ENCODE measurements at places on chromosomes 7 and 10.
A peak's percentile ranks its signal among the peaks of the same experiment; 100 is the strongest.

- peak; percentile 86 for DNase-seq
Observed at GRCh38 chr7:35906191-35906908, 105.5 kb downstream of the SEPTIN7 start.

- DNase-seq: no peak
Observed at GRCh38 chr7:118648002-118648401, 423.5 kb downstream of the ANKRD7 start.

- DNase-seq: no peak
Observed at GRCh38 chr7:69932034-69932628, 333.9 kb downstream of the AUTS2 start.

DNA sequence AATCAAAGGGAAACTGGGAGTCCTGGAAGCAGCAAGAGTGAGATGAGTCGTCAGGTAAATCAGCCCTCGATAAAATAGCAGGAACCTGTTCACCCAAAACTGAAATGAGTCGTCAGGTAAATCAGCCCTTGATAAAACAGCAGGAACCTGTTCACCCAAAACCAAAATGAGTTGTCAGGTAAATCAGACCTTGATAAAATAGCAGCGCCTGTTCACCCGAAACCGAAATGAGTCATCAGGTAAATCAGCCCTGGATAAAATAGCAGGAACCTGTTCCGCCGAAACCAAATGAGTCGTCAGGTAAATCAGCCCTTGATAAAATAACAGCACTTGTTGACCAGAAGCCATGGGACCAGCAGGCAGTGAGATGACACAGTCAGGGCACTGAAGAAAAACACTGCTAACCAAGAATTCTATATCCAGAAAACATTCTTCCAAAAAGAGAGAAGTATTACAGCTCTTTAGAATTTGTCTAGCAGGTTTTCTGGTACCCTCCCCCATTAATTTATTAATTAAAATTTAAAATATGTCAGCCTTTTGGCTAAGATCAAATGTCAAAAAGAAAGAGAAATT, 3.4 kb upstream of the CYP2E1 start:
- DNase-seq: no peak

DNA sequence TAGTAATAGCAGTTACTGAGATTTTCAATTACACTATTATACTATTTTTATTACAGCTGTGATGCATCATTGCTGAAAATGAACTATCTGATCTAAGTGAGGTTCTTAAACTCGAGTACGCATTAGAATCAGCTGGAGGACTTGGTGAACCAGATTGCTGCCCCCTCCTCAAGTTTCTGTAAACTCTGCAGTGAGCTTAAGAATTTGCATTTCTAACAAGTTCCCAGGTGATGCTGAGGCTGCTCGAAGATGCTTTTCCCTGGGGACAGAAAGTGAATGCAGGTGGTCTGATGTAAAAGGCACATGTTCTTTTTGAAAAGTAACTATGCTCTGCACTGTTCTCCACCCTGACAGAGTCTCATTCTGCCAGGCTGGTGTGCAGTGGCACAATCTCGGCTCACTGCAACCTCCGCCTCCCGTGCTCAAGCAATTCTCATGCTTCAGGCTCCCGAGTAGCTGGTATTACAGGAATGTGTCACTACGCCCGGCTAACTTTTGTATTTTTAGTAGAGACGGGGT, 12.5 kb downstream of the RNF133 start:
- DNase-seq: no peak

DNA sequence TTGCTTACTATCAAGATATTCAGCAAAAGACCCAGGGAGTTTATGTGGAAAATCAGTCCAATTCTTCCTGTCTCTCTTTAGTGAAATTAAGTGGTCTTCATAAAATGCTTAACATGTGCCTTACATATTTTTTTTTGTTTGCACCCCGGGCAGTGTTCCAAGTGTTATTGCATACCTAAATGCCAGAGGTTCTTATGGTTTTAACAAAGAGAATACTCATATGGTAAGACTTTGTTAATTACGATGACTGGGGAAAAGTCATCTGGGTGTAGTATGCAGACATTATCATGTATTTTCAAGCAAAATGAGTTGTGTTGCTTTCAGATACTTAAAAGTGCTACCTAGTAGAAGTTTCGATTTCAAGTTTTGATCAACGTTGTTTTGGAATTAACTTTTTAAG, 82.6 kb downstream of the PRKG1 start:
- DNase-seq: no peak

DNA sequence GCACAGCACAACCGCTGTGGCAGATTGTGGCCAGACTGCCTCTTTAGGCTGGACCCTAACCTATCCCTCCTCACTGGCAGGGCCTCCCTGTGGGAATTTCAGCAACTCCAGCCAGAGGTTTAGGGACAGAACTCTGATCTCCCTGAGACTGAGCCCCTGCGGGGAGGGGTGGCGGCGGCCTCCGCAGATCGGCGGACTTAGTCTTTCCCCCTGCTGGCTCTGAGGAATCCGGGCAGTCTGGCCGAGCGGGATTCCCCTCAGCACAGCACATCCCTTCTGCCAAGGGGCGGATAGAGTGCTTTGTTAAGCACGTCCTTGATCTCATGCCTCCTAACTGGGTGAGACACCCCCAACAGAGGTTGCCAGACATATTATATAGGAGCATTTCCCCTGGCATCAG, 224.2 kb upstream of the NPY start:
- DNase-seq: no peak

DNA sequence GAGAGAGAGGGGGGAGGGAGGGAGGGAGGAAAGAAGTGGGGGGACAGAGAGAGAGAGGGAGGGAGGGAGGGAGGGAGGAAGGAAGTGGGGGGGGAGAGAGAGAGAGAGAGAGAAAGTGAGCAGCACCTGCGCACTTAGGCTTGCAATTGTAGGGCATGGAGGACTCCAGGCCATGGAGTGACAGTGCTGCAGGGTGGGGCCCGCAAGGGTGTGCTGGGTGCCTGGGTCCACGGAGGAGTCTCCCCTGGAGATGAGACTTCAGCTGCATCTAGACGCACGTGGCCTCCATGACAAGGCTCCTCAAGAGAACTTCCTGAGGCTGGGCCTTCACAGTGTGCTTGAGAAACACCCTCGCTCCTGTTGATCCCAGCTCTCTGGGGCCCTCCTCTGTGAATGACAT, 44.5 kb downstream of the CLRN3 start:
- DNase-seq: no peak

DNA sequence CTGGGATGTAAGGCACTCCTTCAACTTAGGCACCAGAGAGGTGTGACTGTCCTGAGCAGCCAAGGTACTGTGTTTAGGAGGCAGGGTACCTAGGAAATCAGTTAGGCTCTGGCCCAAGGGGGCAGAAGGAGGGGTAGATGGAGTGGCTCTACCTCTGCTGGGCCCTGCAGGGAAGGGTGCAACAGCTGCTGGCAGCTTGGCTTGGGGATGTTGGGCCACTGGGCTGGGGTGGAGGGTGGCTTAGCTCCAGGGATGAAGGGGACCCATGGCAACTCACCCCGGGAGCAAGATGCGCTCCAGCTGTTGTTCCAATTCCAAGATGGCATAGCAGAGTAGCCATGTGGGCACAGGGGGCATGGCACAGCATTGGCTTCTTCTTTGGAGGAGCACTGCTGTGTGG, 42.1 kb downstream of the NEURL1 start:
- no peak for DNase-seq

- DNase-seq: no peak
Observed at GRCh38 chr7:88037050-88037449, 103.0 kb downstream of the ADAM22 start.

DNA sequence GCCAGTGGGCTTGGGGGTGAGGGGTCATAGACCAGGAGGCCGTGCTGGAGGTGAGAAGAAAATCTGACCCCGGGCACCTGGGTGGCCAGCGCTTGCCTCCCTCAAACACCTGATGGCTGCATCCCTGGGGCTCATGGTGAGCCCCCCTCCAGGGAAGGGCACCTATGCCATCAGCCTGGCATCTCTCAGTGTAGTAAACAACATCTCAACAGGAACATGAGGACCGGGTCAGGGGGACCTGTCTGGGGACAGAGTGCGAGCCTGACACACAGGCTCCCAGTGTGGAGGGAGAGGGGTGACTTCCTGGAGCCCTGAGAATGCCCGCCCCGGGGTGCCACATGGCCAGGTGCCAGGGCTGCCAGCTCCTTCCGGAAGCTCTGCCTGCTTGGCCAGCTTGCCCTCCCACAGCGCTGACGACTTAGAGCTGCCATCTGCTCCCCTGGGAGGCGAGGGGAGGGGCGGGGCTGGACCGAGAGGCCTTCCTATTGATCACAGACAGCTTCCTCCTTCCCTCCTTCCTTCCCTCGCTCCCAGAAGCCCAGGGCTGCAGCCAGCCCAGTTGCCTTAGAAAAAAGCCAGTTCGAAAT, 12.3 kb downstream of the STX1A start:
- DNase-seq: peak; percentile 7

Measured in CD4-positive, alpha-beta T cell treated with Interleukin-2 at 100 ng/mL for 4 hours (primary cell).